WTC11 (cell line): ENCODE measurements at places on chromosomes 6 and 20. TPM values are rescaled to one million over a fixed set of nuclear protein-coding genes. Genes with fewer than 3 reads are reported as not detected.

- no peak for DNase-seq
These were observed 14.4 kb downstream of the RARS2 start for GRCh38 chr6:87575423-87575822.

NTSR1 gene
- total RNA-seq, result 0.57 to 0.85 TPM (median 0.63 TPM) in 3 replicates

DNA sequence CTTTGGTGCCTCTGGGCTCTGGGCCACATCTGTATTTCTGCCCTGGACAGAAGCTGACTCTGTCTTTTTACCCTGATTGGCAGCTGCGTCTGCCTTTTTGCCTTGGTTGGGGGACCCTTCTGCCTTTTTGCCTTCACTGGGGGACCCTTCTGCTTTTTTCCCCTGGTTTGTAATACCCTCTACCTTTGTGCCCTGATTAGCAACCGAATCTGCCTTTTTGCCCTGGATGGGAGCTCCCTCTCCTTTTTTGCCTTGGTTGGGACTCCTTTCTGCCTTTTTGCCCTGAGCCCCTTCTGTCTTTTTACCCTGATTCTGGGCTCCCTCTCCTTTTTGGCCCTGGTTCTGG lies 23.4 kb downstream of the RRBP1 start:
- no peak for DNase-seq

ISM1 gene
- total RNA-seq, result 0.52 to 0.85 TPM (median 0.62 TPM) in 3 replicates
